Mesothelial cell of epicardium (in vitro differentiated cells): ENCODE measurements at places on chromosomes 2 and 18. TPM values are rescaled to one million over a fixed set of nuclear protein-coding genes. Genes with fewer than 3 reads are reported as not detected.

DNA sequence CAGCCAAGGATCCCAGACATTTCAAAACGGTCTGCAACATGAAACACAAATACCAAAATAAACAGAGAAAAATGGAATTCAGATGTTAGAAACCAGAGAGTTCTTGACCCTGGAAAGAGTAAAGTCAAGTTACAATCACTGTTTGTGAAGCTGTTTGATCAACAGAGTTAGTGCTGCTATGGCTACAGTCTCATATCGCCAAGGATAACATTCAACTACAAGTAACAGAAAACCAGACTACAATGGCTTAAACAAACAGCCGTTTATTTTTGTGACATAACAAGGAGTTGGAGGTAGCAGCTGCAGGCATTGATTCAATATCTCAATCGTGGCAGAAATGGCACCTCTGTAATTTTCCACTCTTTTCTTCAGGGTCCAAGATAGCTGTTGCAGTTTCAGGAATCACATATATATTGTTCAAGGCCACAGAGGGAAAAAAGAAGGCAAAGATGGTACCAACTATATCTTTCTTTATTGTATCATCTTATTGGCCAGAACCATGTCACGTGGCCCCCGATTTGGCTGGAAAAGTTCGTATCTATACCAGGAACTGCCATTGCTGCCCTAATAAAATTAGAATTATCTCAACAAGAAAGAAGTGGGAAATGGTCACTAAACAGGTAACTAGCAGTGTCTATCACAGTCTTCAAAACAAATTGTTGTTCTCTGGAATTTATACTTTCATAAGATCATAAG lies 17.7 kb upstream of the HNRNPLL start:
- no peak overlapping the region for H3K27ac ChIP-seq
- H3K4me3 ChIP-seq = no peak overlapping the region
- H3K27me3 ChIP-seq = no peaks in the 10 kb centered on the region
- no peak for DNase-seq

DNA sequence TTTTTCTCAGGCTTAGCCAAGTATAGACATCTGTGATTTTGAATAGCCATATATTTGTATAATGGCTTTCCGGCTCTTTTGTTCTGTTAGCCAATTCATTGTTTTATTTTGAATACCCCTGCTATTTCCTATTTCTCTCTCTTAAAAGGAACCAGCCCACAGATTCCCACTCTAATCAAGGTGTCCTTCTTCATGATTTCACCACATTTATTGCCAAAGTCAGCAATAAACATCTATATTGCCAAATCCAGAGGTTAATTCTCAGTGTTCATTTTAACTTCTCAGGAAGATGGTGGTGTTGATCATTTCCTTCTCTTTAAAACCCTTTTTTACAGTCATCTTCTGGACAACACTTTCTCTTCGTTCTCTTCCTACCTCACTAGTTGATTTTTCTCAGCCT lies 13.1 kb upstream of the ITPRID2 start:
- no peaks in the 10 kb centered on the region for H3K36me3 ChIP-seq
- no peak overlapping the region for H3K4me3 ChIP-seq
- peaks cover 14% of the 10 kb centered on the region for H3K4me1 ChIP-seq
- H3K27ac ChIP-seq = no peak overlapping the region
- no peak for DNase-seq
- H3K27me3 ChIP-seq = no peaks in the 10 kb centered on the region

DNA sequence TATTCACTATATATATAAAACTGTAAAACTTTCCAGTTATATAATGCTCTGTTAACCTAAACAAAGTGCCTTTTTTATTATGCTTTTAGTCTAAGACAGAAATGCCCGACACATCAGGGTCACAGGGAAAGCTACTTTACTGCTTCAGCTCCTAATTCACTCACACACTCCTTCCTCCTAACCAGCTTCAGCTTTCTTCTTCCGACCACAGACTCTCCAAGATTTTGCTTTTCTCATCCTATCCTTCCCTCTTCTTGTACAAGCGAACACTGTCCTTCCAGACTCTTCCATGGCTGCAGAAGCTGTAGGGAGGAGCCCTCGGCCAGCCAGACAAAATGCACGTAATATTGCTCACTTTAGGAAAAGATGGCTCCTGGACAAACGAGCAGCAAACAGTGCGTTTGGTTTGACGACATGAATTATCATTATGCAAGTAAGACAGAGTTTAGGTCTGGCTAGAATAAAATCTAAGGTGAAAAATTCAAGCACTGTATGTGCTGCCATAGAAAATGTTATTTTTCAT lies 47.5 kb upstream of the HNRNPA3 start:
- H3K27me3 ChIP-seq = no peaks in the 10 kb centered on the region
- no peak for DNase-seq
- H3K36me3 ChIP-seq = no peaks in the 10 kb centered on the region

DNA sequence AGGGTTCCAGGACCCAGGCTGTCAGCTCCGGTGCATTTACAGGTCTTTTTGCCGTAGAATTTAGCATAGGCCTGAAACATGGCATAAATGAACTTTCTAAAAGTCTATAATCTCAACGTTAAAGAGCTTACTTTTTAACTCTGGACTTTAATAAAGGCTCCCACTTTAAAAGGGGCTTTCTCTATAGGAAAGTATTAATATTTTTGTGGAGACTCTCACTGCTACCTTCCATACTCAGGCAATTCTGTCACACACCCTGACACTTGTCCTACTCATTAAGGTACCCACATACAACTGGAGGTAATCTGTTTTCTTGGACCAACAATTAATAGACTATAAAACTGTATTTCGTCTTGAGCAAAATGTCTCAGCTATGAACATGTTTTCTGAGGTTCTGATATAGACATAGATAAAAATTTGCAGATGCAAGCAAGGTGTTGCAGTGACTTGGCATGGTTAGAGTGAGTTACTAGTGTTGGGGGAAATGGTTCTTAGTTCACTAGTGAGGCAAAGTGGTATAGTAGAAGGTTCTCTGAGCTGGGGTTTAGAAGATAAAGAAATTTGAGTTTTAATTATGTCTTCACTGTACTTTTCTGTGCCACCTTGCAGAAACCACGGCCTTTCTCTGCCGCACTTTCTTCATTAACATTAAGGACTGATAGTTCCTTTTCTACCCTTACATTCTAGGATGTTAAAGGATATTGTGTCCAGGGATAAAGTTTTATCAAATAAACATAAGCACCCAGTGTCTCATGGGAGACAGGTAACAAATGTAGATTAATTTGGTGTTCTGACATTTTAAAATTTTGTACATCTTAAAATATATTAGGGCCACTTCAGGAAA lies 10.8 kb upstream of the NR4A2 start:
- H3K27ac ChIP-seq = peak overlapping the region; percentile 89
- H3K27me3 ChIP-seq = no peaks in the 10 kb centered on the region
- no peak for DNase-seq
- H3K4me3 ChIP-seq = peak overlapping the region; percentile 76
- H3K4me1 ChIP-seq = peaks cover 14% of the 10 kb centered on the region

DNA sequence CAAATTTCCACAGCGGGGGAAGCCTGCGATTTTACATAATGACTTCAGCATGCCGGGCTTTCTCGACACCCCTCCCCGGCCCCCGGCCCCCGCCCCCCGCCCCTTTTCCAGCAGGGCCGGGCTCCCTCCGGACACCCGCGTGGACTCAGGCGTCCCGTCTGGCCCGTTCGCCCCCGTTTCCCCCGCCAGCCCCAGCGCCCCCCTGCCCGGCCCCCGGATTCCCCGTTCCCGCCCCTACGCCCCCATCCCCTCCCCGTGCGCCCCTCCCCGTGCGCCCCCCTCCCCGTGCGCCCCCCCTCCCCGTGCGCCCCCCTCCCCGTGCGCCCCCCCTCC lies 456 bp upstream of the NFATC1 start:
- H3K4me1 ChIP-seq = peaks cover 15% of the 10 kb centered on the region
- DNase-seq = no peak
- H3K27me3 ChIP-seq = peaks cover 76% of the 10 kb centered on the region

DNA sequence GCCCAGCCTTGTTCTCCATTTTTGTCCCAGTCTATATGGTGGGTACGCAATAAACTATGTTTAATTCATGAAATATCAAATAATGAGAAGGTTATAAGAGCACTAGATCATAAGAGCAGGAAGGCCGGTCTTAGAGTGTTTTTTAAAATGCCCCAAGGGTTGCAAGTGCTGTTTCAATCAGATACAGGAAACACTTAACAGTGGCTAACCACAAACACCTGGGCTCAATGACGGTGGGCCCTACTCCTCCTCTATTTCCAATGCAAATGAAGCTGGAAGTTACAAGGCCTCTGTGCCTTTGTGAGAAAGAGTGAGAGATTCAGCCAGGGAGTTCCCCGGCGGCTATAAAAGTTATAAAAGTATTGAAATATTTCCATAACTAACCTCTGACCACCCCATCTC lies 18.9 kb upstream of the WDR33 start:
- no peak for DNase-seq
- H3K27me3 ChIP-seq = no peaks in the 10 kb centered on the region
- no peaks in the 10 kb centered on the region for H3K4me1 ChIP-seq
- H3K36me3 ChIP-seq = no peaks in the 10 kb centered on the region
- H3K4me3 ChIP-seq = no peak overlapping the region

GRCh38 chr18:23317975-23318675 lies 135.0 kb upstream of the RIOK3 start:
- DNase-seq = no peak
- H3K27ac ChIP-seq = no peak overlapping the region
- no peak overlapping the region for H3K4me3 ChIP-seq
- H3K4me1 ChIP-seq = peaks cover 4% of the 10 kb centered on the region

GRCh38 chr2:234772733-234773060 lies 179.1 kb upstream of the SH3BP4 start:
- peaks cover 31% of the 10 kb centered on the region for H3K4me1 ChIP-seq
- peaks cover 18% of the 10 kb centered on the region for H3K27me3 ChIP-seq
- H3K27ac ChIP-seq = no peak overlapping the region
- H3K4me3 ChIP-seq = no peak overlapping the region
- DNase-seq = no peak

RPL37A gene
- total RNA-seq = 2,728 to 2,928 TPM (median 2,867 TPM) in 3 replicates

CTLA4 gene
- not detected in 3 replicates for total RNA-seq

DNA sequence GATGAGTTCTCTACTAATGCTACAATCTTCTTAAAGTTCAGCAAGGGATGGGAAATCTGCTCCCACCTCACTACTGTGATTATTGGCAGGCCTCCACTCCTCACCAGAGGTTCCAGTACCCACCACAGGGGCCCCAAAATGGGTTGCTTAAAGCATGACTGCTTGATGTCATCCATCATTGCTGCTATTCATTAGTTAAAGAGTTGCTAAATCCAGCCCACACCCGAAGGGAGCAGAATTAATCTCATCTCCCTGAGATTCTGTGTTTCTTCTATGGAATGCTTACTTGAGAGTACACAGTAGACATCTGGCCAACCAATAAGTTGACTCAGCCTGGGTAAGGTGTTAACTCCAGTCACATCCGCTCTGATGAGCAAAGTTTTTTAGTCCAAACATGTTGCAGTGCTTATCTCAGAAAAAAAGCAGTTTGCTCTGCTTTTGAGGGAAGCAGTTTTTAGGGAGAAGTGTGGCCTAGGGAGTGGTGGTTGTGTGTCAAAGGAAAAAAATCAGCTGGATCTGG lies 690.2 kb upstream of the POU3F3 start:
- H3K4me3 ChIP-seq = no peak overlapping the region
- H3K4me1 ChIP-seq = no peaks in the 10 kb centered on the region
- DNase-seq = no peak

DNA sequence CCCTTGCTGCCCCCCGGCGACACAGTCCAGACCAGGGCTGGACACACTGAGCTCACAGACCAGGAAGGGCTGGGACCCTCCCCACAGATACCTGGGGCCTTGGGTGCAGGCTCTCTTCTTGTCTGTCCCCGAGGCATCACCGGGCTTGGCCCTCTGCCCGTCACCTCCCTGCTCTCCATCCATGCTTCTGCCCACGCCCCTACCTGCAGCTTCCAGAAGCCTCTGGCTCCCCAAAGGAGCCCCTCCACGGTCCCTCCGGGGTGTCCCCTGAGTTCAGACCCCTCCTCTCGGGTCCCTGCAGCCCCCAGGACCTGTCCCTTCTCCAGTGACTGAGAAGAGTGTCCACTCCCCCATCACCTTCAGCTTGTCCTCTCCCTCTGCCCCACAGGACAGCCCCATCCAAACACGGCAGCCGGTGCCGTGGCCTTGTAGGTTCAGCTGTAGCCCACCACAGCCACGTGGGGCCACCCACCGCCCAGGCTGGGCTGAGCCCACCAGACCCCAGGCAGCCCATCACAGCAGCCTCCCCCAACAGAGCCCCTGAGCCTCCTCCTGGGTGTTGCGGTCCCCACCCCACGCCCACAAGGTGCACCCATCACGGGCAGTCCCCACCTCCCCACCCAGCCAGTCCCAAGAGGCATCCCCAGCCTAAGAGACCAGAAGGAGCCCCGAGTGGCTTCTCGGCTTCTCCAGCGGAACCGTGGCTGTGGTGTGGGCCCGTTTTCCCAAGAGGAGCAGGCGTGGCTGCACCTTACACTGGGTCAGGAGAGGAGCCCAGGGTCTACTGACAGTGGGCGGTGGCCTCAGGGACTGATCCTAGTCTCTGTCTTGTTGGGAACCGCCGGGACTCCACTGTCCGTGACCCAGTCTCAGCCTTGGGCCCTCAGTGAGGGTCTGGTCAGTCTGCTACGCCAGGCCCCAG lies 53.1 kb downstream of the RAMP1 start:
- H3K36me3 ChIP-seq = peaks cover under 1% of the 10 kb centered on the region
- H3K4me3 ChIP-seq = no peak overlapping the region
- H3K4me1 ChIP-seq = no peaks in the 10 kb centered on the region
- H3K27me3 ChIP-seq = no peaks in the 10 kb centered on the region
